ENCODE measurements at places on chromosomes 7 and 10.

- DNase-seq, result no peak
These were observed 526.7 kb upstream of the LRRN3 start for GRCh38 chr7:110564246-110564645.

DNA sequence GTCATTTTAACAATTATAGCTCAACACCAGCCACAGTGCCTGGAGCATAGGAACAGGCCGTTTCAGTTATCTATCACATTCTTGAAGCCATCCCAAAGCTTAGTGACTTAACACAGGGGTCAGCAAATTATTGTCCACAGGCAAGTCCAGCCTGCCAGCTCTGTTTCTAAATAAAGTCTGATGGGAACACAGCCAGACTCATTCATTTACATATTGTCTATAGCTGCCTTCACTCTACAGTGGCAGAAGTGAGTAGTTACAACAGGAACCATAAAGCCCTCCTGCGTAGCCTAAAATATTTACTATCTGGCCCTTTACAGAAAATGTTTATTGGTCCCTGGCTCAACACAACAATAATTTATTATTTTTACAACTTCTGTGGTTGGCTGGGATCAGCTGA, 407.5 kb upstream of the AUTS2 start:
- no peak for DNase-seq

GRCh38 chr7:80902716-80903308, 16.0 kb downstream of the SEMA3C start:
- no peak for DNase-seq

GRCh38 chr7:26185844-26186180, 14.7 kb downstream of the HNRNPA2B1 start:
- DNase-seq, result no peak

DNA sequence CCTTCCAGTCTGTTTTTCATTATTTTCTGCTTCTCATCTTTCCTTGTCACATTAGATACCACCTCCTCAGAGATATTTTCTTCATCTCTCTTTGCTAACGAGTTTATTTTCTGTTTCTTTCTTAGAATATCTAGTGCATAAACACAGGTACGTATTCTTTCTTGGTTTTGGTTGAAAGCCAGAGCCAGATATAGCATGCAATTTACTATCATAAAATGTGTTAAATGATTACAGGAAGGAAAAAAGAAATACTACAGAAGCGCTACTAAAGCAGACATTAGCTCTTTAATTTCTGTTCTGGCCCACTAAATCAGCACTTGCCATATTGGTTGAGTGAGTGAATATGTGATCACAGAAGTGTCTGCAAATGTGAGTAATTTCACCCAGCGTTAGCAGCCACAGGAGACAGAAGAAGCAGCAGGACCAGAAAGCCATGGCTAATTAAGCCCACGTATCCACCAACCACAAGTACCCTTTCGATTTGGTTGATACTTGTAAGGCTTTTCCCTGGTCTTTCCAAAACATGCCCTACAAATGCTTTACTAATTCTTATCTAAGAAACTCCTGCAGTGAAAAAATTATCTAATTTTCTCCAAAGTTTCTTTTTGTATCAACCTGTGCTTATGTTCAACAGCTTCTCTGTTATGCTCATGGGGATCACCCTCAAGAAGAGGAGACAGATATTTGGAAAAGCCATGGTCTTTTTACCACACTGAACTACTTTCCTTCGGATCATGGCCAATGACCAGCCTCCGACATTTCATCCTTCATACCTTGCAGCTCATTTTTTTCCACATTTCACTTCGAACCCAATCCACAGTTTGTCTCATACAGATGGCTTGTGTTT, 23.1 kb upstream of the MACC1 start:
- no peak for DNase-seq

DNA sequence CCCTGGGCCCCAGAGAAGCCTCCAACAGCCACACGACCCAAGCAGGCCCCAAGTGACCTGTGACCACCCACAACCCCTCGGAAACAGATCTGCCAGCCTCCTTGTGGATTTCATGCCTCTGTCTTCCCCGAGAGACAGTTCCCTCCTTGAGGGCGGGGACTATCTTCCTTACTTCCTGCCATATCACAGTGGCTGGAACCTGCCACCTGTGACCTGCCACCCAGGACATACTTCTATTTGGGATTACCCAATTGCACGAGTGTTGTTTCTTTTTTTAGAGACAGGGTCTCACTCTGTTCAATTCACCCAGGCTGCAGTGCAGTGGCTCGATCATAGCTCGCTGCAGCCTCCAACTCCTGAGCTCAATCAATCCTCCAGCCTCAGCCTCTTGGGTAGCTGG, 25.9 kb downstream of the TNRC18 start:
- DNase-seq, result no peak

DNA sequence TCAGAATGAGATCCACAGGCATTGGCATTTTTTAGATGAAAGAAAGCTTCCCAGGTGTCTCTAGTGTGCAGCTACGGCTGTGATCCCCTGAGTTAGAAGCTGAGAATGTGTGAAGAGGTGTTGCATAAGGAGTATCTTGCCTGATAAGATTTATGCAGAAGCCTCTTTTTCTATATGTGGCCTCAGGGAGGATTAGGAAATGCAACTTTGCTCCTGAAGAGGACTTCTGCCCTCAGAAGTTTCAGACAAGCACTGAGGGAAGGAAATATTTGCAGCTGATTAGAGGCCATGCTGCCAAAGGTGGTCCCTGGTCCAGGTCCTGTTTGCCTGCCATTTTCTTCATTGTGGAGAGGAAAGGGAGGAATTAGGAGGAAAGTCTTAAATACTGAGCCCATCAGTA, 551.8 kb downstream of the PHTF2 start:
- DNase-seq, result no peak

DNA sequence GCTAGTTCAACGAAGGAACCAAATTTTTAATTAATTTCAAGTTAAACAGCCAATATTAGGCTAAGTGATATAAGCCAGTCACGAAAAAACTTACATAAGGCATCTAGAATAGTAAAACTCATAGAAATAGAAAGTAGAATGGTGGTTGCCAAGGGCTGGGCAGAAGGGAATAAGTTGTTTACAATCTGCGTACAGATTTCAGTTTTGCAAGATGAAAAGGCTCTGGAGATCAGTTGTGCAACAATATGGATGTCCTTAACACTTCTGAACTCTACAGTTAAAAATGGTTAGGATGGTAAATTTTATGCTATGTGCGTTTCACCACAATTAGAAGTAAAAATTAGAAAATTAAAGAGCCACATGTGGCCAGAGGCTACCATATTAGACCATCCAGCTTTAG, 13.3 kb downstream of the SCRN1 start:
- DNase-seq, result no peak

- DNase-seq, result no peak
These were observed 153.1 kb downstream of the ZNF365 start for GRCh38 chr10:62527019-62527827.

All from fibroblast of upper back skin (primary cell).